Activated CD4-positive, alpha-beta memory T cell treated with anti-CD3 and anti-CD28 coated beads for 36 hours (primary cell): ENCODE measurements at places on chromosomes 16 and 17. TPM values are rescaled to one million over a fixed set of nuclear protein-coding genes. Genes with fewer than 3 reads are reported as not detected.

The KRTAP16-1 gene
- not detected for total RNA-seq

The RABEP2 gene
- total RNA-seq, result 11.3 TPM

The FBXW10B gene
- total RNA-seq, result 1.0 TPM

The GP1BA gene
- not detected for total RNA-seq

The CCL4 gene
- 966 TPM for total RNA-seq

The EVI2A gene
- total RNA-seq, result 25.5 TPM

The C16orf90 gene
- total RNA-seq, result not detected

The PAFAH1B1 gene
- total RNA-seq, result 173 TPM

The TBX6 gene
- total RNA-seq, result 2.9 TPM

The OR1A1 gene
- total RNA-seq, result not detected
